ENCODE measurements at places on chromosomes 2 and 18.

DNA sequence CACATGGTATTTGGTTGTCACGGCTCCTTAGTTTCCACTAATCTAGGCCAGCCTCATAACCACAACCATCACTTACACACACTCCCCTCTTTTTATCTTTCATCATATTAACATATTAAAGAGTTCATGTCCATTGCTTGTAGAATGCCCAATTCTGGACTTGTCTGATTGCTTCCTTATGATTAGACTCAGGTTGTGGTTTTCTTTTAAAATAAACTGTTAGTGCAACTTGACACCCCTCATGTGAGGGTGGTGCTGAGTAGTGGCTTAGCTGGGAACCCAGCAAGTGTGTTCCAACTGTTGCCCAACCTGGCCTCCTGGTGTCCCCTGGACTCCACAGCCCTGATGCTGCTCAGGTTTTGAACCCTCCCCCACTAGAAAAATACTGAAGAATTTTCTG is 20.1 kb upstream of the CD207 start:
- DNase-seq: no peak

GRCh38 chr2:229688141-229688540 is 26.2 kb downstream of the DNER start:
- no peak for DNase-seq

DNA sequence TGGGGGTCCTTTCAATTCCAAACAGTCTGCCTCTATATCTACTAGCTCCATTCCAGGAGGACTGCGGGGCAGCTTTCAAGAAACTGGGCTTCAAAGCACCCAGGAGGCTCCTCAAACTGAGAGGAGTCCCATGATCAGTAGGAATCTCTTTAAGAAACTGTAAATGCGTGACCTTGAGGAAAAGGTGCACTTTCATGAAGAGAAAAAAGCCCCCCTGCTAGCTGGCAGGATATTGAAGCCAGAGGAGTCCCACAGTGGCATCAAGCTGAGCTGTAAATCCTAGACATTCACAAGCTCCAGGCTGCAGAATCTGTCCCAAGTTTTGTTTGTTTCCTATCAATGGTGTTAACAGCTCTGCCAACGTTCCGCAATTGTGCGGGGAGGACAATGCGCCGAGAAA is 790.1 kb downstream of the SLC4A3 start:
- DNase-seq: no peak

- DNase-seq: no peak
These were observed 274.3 kb upstream of the TRIB2 start for GRCh38 chr2:12442476-12442847.

GRCh38 chr2:160916300-160916699 is 243.9 kb upstream of the TANK start:
- no peak for DNase-seq

- no peak for DNase-seq
These were observed 296.7 kb downstream of the PIEZO2 start for GRCh38 chr18:10852385-10853303.

GRCh38 chr18:12291161-12291560 is 16.9 kb upstream of the TUBB6 start:
- DNase-seq: no peak

DNA sequence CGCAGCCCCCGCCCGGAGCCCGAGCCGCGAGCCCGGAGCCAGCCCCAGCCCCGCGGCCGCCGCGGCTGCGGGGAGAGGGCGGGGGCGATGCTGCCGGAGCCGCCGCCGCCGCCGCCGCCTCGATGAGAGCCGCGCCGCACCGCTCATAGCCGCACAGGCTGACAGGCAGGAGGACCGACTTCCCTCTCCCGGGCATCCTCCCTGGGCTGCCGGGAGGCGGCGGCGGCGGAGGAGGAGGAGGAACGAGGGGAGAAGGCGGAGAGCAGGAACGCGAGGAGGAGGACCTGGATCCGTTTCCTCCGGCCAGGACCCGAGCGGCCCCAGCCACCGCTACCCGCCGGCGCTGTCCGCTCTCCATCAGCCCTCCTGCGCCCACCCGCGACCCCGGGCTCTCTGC is 370 bp downstream of the KLHL29 start:
- DNase-seq: no peak

DNA sequence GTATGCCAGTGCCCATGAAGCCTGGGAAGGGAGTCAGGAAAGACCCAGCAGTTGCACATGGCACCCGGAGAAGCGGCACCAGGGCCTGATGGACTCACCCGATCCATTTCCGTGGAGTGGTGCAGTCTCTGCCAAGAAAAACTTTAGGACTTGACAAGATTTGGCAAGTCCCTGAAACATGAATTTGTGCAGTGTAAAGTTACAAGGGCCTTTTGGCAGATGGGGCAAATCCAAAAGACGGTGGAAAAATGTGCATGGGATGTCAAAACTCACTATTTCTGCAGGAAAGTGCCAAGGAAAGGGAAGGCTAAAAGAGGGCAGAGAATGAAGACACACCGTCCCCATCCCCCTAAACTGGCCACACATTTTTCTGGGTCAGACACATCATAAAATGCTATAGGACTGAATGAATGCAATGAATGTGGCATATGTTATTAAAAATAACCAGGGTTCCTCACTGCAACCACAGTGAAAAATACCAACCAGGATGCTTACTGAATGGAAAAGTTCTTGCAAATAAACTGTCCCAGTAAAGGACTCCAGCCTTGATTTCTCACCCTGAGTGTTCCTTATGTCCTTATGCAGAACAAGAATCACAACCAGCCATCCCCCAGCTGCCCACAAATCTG is 173.5 kb upstream of the SIX2 start:
- no peak for DNase-seq

- DNase-seq: no peak
These were observed 120.1 kb downstream of the ACTR3 start for GRCh38 chr2:114010001-114010400.

- DNase-seq: no peak
These were observed 85.2 kb downstream of the GLI2 start for GRCh38 chr2:120820953-120821279.

DNA sequence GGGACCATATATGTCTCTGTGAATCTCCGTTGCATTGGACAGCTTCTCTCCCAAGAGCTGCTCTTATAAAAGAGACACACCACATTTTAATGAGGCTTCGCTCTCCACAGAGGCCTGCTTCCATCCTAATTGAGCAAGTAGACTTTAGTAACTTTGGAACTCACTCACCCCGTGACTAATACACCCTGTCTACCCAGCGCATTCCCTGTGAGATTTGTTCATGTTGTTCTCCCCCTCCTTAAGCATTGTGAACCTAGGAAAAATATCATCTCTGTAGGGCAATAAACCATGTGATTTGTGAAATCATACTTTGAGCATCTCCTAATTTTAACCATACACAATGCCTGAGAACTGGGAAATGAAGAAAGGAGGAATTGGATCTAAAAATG is 56.9 kb downstream of the MCFD2 start:
- DNase-seq: no peak

DNA sequence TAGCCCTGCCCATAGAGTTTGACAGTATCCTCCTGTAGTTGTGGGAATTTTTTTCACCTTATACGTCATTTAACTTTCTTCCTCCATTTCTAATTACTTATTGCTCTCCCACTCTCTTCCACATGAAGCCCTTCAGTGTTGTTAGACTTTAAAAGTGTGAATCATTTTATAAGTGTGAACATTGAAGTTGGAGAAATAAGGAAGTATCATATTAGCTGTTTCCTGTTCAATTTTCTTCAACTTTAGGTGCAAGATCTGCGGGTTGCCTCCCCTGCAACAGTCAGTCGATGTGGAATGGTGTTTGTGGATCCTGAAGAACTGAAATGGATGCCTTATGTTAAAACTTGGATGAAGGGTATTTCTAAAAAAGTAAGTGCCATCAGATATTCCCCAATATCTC is 138.1 kb downstream of the DNAH6 start:
- no peak for DNase-seq

GRCh38 chr2:182585001-182585400 is 131.1 kb upstream of the DNAJC10 start:
- DNase-seq: no peak

GRCh38 chr18:5462227-5462626 is 81.6 kb downstream of the EPB41L3 start:
- DNase-seq: no peak

- DNase-seq: no peak
These were observed 246.8 kb downstream of the RAD51AP2 start for GRCh38 chr2:17271416-17271815.

DNA sequence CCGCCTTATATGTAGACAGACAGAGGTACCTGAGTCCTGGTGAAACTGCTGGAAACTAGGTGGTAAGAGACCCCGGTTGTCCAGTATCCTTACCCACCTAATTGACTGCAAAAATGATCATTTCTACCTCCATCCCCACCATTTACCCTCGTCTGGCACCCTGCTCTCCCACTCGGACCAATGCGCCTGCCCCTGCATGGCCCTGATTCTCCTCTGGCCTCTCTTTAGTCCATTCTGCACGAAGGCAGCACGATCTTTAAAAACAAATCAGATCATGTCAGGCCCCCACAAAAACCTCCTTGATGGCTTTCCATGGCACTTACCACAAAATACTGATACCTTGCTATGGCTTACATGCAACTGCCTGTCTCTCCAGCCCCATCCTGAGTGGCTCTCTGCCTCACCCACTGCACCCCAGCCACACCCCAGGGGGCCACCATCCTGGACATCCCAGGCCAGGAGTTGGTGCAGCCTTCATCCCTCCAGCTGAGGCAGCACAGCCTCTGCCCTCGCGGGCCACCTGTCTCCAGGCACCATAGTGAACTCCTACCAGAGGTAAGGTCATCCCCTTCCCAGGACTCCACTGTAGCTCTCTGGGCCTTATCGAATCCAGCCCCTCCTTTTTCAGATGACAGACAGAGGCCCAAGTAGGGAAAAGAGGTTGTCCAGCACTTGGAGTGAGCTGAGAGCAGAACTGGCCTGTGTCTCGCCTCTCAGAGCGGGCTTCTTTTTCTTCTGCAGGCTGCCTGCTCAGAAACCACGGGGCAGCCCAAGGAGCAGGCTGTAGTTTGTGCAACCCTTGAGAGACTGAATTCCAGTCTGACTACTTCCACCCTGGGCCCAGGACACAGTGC is 12.3 kb upstream of the CIB4 start:
- no peak for DNase-seq

- peak; percentile 8 for DNase-seq
These were observed 20.5 kb upstream of the KIF1A start for GRCh38 chr2:240840435-240841060.

DNA sequence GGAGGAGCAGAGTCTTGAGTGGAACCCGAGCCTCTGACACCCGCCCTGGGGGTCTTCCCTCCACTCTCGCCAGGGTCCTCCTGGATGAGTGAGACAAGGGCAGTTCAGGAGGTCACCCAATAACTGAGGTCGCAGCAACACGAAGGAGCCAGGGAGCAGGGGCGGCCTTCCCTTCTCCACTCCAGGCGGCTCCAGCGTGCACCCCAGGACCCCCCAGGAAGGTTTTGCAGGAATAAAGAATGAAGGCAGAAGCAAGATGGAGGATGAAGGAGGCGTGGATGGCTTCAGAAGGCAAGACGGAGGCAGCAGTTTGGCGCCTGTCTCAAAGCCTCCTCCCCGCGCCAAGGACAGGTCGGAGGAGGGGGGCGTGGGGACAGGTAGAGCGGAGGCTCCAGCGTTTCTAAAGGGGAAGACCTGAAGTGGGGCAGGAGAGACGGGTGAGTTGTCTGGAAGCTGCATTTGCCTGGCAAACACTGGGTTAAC is 579 bp upstream of the ITM2C start:
- no peak for DNase-seq

- no peak for DNase-seq
These were observed 4.6 kb upstream of the MLPH start for GRCh38 chr2:237482485-237482884.

- DNase-seq: no peak
These were observed 251.3 kb downstream of the HDAC4 start for GRCh38 chr2:239149501-239149900.

DNA sequence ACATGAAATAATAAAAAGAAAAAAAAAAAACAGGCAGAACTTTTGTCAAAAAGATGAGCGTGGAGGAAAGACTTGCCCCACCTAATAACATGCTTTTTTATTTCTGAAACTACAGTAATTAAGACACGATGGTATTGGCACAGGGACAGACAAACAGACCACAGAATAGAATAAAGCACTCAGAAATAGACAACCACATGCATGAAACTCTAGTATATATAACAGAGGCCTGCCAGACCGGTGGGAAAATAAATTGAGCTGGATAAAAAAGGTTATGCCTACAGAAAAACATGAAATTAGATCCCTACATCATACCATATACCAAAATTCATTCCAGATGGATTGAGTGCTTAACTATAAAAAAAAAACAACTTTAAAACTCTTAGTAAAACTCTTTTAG is 163.1 kb downstream of the NRP2 start:
- DNase-seq: no peak

Measured in NCI-H1694 (cell line).